ENCODE measurements at places on chromosomes 13 and 19.

- DNase-seq = no peak
Observed at GRCh38 chr13:97979051-97979450, 25.6 kb downstream of the IPO5 start.

DNA sequence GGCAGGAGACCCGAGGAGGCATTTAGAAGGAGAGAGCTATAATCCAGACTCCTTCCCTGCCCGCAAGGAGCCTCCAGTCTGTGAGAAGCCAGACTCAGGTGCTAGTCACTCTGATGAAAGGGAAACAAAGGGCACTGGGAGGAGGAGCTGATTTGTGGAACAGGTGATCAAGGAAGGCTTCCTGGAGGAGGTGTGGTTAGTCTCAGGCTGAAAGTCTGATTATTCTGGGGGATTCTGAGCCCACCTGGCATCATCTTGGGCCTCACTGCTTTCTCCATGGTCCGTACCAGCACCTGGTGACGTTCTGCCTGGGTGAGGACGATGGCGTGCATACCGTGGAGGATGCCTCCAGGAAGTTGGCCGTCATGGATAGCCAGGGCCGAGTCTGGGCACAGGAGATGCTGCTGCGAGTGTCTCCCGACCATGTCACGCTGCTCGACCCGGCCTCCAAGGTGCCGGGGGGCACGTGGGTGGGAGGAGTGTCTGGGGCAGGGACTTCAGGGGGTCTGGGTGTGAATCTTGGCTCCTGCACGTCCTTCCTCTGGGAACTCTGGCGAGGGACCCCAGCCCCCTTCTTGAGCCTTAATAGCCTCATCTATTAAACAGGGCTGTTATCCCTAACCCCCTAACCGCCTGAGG, 3.9 kb downstream of the EPS8L1 start:
- DNase-seq = no peak

- DNase-seq = peak; percentile 50
Observed at GRCh38 chr19:13788991-13789390, 6.3 kb upstream of the ZSWIM4 start.

DNA sequence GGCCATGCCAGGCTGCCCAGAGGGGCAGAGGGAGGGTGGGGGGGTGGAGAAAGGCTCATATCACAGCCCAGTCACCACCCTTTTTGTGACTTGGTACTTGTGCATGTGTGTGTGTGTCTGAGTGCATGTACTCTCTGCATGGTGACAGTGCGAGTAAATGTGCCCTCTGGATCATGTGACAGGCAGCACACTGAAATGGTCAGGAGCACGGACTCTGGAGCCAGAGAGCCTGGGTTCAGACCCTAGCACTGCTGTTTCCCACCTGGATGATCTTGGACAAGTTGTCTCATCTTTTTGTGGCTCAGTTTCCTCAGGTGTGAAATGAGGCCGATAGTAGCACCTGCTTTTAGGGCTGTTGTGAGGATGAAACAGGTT, 2.0 kb downstream of the CIC start:
- no peak for DNase-seq

DNA sequence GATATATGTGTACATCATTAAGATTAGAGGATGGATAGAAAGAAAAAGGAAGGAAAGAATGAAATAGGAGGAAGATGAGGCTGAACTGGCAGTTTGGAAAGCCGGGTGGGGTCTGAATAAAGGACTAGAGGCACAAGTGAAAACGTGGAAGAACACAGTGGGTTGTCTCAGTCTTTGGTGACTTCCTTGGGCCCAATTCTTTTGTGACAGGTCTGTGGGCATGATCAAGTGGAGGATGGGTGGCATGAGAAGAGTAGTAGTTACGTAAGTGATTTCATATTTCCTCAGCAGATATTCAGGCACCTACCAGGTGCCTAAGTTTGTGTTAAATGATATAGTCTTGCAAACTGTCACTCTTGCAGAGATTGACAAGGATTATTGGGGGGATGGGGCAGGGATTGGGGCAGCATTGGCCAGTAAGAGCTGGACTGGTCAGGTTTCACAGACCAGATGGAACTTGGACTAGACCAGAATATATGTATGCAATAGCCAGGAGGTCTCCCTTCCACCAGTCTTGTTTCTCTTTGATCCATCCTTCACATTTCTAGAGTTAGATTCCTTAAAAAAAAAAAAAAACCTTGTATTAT, 2.7 kb downstream of the TPP2 start:
- DNase-seq = no peak

DNA sequence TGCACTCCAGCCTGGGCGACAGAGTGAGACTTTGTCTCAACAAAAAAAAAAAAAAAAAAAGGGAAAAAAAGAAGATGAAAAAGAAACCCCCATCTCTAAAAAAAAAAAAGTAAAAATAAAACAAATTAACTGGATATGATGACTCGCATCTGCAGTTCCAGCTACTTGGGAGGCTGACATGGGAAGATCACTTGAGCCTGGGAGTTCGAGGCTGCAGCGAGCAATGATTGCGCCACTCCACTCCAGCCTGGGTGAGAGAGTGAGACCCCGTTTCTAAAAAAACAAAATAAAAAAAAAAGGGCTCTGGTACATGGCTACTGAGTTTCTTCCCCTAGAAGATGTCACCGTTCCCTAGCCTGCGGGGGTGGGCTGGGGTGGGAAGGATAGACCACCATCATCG, 2.4 kb upstream of the CATSPERG start:
- DNase-seq = no peak

- DNase-seq = no peak
Observed at GRCh38 chr19:18710186-18710585, 26.7 kb downstream of the CRTC1 start.

GRCh38 chr19:29540114-29540513, 14.3 kb downstream of the VSTM2B start:
- no peak for DNase-seq

DNA sequence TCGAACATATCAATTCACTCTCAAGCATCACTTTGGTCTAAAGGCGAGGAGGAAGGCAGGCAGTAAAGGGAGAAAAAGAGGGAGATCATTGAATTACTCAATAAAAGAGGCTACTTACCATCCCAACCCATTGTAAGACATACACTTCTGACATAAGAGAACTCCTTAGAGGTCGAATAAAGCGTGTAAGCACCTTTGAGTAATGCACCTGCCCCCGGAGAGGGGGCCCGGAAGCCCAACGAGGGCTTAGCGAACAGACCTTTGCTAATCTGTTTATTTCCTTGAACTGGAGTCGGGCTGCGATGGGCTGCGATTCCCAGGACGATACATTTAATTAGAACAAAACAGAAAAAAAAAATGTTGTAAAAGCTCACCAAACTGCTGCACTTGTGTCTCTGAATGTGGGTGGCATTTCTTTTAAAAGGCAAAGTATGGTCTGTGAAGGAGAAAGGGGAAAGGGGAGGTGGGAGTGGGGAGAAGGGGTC, 3.0 kb downstream of the ZC3H4 start:
- DNase-seq = peak; percentile 40

DNA sequence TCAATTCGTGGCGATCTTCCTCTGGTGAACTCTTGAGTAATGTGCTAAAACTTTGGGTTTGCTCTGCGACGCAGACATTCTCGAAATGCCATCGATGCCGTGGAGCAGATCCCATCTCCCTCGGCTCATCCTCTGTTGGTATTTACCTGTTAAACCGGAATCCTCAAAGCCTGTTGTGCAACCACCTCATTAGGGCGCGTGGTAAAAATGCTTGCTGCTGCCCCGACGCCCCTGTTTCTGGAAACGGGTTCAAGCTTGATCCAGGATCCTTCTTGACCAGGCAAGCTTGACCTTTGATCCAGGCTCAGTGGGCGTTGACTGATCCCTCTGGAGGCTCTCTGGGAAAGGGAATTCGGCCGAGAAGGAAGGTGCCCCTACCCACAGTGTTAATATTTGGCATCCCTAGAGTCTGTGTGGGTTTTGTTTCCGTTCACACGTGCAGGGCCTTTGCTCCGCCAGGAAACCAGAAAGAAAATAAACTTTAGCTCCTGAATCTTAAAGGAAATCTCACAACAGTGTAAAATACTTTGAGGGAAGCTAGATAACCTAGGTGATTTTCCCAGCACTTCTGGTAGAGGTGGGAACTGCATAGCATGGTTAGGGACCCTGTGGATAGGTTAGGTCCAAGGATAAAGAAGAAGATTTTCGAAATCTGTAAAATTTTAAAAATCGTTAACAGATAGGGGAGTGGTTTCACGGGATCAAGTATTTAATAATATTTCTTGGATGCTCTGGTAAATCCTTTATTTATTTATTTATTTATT, 1.1 kb downstream of the LSM14A start:
- DNase-seq = no peak

GRCh38 chr19:1762243-1763117, 9.2 kb downstream of the ONECUT3 start:
- no peak for DNase-seq

GRCh38 chr13:85544756-85545155, 254.5 kb downstream of the SLITRK6 start:
- DNase-seq = no peak

GRCh38 chr19:54178581-54179261, 5.8 kb upstream of the TMC4 start:
- peak; percentile 37 for DNase-seq

DNA sequence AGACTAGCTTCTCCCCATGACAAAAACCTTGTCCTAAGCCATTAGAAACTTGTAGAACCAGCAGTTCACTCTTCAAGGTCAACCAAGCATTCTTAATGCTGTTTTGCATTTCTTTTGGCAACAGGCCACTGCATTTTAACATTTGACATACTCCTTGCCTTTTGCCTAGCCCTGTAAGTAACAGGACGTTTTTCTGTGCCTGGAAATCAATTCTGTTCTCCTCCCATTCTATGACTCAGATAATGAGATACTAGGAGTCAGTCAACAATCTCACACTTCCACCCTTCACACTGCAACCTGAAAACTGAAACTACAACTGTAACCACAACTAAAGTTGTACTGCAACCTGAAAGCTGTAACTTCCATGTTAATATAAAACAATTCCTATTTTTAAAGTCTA, 268.7 kb downstream of the MZT1 start:
- DNase-seq = no peak

DNA sequence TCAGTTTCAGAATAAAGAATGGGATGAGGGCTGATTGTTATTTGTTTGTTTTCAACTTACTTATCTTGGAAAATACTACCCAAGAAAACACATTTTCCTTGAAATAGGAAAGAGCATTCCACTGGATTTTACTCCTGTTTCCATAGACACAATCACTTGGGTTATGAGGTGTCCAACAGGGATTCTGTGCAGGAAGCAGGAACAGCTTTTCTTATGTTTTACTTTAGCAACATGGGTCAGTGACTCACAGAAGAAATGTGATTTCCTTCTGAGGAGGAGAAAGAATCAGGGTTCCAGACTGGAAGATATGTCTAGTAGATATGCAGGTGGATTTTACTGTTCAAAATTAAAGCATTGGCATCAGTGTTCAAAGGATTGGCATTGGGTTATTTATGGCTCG, 180.8 kb upstream of the GPC6 start:
- no peak for DNase-seq

DNA sequence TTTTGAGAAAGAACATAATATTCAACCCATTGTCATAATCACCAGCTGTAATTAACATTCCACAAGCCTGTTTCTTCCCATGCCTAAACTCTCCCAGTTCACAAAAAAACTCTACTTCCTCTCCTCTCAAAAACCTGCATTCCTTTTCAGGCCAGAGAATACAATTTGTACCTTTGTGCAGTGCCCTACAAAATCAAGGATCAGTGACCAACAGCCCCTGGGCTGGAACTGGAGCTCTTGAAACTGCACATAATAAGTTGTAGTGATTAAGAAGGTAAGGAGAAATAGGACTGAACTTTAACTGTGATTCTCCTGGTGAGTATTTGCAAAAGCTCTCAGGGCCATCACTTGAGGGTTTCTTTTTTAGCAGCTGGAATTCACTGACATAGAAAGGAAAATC, 472.7 kb downstream of the RFC3 start:
- DNase-seq = no peak

GRCh38 chr19:43584484-43584883, 8.9 kb downstream of the PINLYP start:
- DNase-seq = no peak

DNA sequence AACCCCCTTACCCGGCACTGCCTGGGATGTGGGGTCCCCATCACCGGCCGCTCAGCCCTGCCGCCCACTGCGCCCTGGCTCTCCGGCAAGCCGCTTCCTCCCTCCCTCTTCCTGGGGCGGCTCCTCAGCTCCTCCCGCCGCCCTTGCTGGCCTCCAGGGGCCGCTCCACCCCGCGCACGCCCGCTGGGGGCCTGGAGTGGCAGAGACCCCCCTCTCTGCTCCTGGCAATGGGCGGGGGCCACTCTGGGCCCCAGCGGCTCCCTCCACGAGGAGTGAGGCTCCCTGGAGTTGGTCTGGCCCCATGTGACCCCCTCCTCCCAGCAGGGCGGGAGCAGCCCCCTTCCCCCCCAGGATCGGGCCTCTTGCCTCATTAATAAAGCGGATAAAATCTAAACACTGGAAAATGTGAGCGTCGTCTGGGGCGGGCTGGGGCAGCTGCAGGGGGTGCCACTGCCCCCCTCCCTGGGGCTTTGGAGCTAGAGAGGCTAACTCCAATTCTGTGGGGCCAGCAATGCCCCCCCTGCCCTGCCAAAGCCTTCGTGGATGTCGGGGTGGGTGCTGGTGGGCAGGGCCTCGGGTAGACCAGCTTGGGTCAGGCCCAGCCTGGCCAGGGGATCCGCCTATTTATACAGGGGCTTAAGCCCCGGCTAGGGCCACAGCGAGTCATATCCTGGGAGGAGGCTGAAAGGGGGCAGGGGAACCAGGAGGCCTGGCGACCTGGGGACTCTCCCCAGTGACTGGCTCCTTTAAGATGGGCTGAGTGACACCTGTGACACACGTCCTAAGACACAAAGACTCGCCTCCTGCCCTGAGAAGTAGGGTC, at the start of gene PTGER1:
Gene PTGER1 (minus strand): TSS at position 104 of the 823 bp plus-strand sequence. CDS start 1,034 bp downstream, outside the sequence.
- no peak for DNase-seq

DNA sequence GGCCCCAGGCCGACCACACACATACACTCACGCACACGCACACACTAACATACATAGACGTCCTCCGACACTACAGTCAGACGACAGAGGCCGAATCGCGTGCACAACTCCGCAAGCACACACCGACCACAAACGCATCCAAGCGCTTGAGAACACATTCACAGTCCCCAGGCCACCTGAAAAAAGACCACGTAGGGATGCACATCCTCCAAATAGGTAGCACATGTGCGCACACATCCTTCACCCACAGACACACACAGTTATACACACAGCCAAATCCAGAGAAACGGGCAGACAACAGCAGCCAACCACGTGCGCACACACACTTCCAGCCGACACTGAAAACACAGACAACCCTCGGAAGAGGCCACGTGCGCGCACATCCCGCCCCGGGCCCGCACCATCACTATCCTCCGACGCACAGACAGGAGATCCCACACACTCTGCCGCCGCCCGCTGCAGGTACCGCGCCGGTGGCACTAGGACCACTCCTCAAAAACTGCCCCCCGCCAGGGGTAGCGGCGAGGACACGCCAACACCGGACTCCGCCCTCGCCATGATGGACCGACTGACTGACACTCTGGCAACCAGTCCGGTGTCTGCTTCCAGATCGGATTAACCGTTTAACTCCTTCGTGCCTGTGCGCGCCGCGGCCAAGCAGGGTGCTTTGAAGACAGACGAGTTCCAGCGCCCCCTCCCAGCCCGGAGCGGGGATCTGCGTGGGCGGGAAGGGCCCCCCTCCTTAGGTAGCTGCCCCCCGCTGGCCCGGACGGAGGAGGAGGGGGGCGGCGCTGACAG, 493 bp upstream of the PDE4A start:
- DNase-seq = peak; percentile 58

- DNase-seq = no peak
Observed at GRCh38 chr13:21741396-21741979, 70.6 kb downstream of the FGF9 start.

All from central memory CD4-positive, alpha-beta T cell (primary cell).